ENCODE measurements at places on chromosomes 16 and 17. TPM values are rescaled to one million over a fixed set of nuclear protein-coding genes. Genes with fewer than 3 reads are reported as not detected.
A peak's percentile ranks its signal among the peaks of the same experiment; 100 is the strongest.

- no peak for DNase-seq
Measured at GRCh38 chr16:75929046-75929445, 202.8 kb upstream of the CPHXL start.

DNA sequence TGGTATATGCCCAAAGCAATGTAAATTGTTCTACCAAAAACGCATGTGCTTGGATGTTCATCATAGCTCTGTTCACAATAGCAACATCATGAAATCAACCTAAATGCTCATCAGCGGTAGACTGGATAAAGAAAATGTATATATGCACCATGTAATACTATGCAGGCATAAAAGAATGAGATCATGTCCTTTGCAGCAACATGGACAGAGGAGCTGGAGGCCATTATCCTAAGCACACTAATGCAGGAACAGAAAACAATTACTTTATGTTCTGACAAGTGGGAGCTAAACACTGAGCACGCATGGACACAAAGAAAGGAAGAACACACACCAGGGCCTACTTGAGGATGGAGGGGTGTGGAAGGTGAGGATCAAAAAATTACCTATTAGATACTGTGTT, 33.7 kb downstream of the TANC2 start:
- DNase-seq = no peak

DNA sequence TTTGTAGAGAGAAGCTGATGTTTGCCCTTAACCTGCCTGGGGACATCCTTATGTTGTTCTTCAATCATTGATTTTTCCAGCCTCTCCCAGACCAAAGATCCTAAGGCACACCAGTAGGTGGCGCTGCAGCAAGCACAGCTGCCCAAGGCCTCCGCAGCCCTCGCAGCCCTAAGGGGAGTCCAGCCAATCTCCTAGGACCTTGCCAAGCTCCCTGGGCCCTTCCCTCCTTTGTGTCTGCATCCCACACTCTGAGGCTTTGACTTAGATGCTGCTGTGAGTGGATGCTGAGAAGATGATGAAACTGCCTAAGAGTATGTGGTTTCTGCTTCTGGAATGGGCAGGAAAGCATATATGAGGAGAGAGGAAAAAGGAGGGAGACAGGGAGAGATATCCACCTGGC, 47.1 kb downstream of the SPACA3 start:
- peak; percentile 65 for DNase-seq

DNA sequence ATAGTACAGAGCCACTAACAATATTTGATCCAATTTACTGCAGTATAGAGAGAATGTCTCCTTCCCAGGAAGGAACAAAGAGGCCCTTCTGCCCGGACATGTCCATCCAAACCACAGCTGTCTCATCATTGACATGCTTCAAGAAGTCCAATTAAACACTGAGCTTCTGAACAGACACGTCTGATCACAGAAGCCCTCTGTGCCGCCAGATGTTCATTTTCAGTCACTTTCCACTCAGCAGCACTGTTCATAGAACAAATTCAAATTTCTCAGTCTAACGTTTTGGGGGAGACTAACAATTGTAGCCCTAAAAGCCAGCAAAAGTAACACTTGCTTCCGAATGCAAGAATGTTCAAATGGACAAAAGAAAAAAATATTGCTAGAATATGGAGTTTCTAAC, 15.3 kb downstream of the ZC3H7A start:
- DNase-seq = no peak

TAX1BP3 gene
- polyA plus RNA-seq = 233 TPM

Data from A549 (cell line).